ENCODE measurements at places on chromosomes 7 and 10.

DNA sequence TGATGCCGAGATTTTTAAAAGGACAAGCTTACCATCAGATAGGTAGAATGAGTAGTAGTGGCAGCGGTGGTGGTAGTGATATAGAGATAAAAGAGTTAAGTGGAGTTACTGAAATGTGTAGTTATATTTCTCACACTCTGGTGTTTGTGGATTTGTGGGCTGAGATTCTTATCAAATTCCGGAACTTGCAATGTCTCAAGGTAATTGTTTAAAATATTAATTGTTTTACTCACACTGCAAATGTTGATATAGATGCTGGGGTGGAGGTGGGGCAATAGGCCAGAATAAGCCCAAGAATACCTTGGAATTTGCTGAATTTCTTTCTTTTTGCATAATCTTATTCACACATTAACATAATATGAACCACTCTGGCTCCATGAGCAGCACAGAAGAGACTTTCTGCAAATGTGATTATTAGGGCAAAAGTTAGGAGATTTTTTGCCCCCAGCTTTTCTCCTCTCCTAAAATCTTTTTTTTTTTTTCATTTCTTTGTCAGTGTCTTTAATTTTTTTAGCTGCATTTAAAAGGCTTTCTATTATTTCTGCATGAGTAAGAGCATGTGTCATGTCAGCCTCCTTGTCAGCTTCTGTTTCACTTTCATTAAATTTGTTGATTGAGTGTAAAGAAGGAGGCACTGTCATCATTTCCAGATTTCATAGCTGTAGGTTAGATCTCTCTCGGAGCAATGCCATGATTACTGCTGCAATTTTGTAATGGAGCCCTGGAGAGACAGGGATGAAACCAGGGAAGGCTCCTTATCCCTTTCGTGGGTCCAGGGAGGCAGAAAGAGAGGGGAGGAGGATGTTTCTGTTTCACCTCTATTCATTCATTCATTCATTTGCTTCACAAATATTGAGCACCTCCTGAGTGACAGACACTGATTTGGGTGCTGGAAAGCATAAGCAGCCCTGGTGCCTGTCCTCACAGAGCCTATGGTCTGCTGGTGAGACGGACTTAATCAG lies 13.1 kb upstream of the SGMS1 start:
- no peak for DNase-seq

DNA sequence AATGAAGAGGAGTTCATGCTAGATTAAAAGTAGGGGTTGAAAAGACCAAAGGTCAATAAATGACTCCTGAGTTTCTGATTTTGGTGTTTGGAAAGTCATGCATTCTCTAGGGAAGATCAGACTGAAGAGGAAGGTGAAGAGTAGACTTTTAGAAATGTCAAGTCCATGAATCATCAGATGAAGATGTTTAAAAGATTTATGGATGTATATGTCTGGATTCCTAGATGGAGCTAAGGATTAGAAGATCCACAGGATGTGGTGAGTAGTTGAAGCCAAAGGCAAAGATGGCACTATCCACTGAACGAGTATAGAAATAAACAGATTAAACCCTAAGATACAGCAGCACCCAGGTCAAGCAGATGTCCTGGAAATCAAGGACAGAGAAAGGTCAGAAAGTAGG lies 298.5 kb downstream of the GPAM start:
- no peak for DNase-seq

DNA sequence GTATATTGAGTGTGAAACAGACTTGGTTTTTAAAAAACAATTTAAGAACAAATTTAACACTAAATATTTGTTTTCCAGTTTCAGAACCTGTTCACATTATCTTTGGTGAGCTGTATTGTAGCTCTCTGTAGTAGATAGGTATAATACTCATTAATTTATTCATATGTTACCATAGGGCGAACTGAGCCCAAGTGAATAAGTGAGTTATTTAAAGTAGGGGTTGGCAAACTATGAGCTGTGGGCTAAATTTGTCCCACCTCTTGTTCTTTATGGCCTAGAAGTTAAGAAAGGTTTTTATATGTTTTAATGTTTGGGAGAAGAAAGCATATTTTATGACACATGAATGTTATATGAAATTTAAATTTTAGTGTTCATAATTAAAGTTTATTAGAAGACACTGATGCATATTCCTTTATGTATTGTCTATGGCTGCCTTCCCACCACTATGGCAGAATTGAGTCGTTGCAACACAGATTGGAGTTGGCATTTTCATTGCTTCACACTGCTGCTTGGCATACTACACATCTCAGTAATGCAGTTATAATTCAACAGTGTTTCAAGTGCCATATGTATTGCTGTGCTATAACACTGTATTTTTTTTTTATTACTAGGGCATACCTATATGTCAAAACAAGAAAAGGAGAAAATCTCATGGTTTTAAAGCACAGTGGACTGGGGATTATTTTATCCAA lies 146.5 kb downstream of the ADK start:
- no peak for DNase-seq

DNA sequence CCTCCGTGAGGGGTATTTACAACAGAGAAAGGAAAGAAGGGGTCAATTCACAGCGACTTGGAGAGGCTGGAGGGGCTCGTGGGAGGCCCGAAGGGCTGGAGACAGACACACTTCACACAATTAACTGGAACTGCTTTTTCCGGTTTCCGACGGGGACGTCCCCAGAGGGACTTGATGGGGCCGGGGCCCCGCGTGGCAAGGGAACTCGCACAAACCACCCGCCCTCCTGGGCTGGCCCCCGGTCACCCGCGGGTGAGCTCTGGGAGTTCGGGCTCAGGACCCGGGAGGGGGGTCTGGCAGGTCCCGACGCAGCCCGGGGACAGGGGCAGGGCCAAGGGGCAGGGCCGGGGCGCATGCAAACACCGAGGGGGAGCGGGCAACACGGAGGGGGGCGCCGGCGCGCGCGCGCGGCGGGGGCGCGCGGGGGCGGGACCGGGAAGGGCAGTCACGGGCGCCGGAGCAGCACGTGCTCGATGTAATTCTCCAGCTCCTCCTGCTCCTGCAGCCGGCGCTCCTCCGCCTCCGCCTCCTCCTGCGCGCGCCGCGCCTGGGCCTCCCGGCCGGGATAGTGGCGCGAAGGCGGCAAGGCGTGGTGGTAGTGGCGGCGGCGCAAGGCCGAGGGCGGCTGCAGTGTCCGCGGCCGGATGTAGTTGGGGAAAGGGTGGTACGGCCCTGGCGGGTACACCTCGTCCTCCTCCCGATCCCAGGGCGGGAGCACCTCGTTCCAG lies 2.7 kb downstream of the VGF start:
- DNase-seq, result no peak

- DNase-seq, result peak; percentile 7
These were observed 24.4 kb upstream of the ASAH2 start for GRCh38 chr10:50275650-50276235.

- no peak for DNase-seq
These were observed 585.1 kb upstream of the GRM3 start for GRCh38 chr7:86058649-86059048.

DNA sequence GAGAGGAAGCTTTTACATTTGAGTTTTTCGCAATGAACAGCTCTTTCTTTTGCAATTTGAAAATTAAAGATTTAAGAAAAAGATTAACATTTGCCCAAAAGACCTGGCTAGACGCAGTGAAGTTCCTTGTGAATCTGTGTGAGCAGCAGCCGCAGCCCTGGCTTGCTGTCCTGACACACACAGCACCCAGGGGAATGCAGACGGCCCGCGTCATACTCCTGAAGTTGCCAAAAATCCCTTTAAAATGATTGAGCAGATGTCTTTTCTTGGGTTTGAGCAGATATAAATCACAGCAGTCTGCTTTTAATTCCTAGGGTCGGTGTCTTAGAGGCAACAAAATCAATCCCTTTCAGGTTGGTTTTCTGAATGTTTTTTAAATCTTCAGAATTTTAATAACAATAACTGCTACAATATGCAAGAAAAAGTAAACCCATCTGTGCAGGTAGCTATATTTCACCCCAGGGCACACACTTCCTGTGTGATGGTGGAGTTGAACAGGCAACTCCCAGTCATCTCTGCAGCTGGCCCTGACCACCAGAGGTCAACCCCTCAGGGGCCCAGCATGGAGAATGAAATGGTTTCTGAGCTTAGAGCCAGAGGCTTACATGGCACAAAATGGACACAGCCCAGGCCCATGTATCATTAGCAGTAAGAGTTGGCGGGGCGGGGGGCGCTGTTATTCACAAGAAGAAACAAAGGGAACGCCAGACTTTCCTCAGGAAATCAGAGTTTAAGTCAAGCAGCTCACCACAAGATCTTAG lies 32.2 kb upstream of the TRIL start:
- no peak for DNase-seq

DNA sequence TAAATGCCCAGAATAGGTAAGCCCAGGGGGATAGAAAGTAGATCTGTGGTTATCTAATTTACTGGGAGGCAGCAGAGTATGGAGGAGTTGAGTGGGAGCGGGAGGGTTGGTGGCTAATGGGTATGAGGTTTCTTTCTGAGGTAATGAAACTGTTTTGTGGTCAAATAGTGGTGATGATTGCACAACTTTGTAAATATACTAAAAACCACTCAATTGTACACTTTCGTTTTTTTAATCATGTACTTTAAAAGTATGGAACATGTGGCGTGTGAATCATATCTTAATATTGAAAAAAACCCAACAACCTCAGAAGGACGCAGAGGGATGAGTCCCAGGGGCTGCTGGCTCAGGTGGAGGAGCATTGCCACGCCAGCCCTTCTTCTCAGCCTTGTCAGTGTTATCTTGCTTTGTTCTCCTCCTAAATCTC lies 118.1 kb downstream of the WDR11 start:
- no peak for DNase-seq

DNA sequence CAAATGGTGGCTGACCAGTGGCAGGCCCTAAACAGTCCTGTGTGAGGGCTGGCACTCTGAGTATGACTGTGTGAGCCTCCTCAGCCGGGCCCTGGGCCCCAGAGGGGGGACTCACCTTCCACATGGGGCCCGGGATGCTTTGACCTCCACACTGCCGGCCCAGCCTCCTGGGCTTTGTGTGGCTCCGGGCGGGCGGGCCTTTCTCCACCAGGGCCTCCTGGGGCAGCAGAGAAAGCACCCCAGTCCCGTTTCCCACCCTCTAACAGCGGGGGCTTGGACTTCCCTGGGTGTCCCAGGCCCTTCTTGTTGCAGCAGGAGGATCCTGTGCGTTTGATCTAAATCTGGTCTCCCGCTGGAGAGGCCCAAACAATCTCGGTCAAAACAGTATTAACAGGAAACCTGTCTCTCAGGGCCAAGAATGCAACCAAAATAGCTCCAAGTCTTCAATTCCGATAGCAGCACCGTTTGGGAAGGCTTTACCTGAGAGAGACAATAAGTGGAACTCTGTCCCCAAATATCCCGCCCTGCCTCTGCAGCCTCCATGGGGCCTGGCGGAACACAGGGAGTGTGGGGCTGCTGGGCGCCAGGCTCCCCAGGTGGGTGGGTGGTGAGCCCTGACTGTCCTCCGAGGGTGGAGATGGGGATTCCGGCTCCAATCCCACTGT lies 104.8 kb upstream of the ZNF32 start:
- no peak for DNase-seq

- no peak for DNase-seq
These were observed 117.1 kb downstream of the DYNC2I1 start for GRCh38 chr7:158973440-158973839.

DNA sequence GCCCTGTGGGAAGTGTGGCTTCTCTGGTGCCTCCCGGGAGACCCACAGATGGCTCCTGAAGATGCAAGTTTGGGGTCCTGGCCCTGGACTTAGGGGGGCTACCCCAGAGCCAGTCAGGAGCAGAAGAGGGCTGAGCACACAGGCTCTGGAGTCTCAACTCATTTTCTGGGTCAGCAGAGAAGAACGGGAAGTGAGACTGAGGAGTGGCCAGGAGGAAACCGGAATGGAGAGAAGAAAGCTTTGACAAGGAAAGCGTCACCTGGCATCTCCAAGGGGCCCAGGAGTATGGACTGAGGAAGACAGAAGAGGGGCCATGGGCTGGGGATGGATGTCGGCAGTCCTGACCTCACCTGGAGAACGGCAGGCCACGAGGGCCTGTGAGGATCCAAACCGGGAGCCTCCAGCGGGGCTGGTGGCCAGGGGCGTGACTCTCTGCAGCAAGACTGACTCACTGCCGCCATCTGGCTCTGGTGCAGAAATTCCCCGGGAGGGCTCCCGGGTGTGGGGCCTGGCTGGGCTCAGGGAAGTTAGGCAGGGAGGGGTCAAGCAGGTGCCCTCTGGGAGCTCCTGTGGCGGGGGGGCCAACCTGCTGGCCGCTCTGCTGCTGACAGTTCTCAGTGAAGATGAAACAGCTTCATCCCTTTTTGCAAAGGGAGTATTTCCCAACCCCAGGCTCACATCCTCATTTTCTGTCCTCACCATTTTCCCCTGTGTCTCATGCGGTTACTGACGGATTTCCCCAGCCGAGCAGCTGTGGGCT lies 23.6 kb downstream of the DAGLB start:
- no peak for DNase-seq

- no peak for DNase-seq
These were observed 403 bp downstream of the CDK6 start for GRCh38 chr7:92835851-92836488.

DNA sequence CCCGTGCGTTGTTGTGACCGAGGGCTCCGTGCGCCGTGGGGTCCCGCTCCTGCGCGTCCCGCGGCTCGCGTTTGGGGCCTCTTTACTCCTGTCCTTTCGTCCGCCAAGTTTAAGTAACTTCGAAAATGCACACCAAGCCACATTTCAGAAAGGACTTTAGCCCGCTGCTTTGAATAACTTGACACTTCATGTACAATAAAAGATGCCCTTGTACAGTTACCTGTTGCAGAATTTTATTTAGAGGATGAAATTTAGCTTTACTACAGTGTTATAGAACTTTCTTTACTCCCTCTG lies 459 bp downstream of the SUGCT start:
- no peak for DNase-seq

- DNase-seq, result no peak
These were observed 22.2 kb downstream of the AHR start for GRCh38 chr7:17320657-17321056.

DNA sequence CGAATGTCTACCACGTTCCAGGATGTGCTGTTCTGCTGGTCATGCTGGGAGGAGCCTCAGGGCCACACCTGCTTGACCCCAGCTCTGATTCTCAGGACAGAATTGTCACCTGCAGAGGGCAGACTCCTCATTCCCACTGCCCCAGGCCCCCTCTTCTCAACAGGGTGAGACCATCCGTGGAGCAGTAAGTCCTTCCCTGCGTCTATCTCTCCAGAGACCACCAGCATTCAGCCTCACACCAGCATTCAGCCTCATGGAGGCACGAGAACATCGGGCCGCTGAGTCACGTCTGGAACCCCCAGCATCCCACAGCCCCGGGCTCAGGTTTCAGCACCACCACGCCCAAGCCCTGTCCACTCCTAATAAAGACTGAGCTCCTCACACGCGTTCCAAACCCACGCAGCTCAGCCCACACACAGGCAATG lies 273.4 kb downstream of the DIP2C start:
- no peak for DNase-seq

DNA sequence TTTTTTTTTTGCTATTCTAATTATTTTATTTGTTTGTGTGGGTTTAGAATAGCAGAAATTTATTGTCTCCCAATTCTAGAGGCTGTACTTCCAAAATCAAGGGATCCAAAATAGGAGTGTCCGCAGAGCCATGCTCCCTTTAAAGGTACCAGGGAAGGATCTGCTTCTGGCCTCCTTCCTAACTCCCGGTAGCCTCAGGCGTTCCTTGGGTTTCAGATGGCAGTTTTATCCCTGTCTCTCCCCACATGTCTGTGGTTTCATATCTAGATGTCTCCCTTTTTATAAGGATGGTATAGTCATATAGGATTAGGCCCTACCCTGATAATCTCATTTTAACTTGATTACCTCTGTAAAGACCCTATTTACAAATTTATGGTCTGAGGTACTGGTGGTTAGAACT lies 48.4 kb downstream of the BMPR1A start:
- no peak for DNase-seq

Data from hypothalamus (tissue), 51 donors.